T-helper 1 cell (primary cell): ENCODE measurements at places on chromosomes 1 and 21.

DNA sequence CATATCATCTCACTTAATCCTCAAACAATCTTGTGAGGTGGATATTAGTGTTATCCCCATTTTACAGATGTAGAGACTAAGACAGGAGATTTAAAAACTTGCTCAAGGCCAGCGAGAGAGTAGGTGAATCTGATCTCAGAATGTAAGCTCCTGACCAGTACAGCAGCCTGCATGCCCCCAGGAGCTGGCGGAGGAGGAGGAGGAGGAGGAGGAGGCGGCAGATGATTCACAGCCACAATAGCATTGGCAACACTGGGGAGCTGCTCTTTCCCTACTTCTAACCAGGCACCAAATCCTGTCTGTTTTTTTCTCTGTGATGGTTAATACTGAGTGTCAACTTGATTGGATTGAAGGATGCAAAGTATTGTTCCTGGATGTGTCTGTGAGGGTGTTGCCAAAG lies 243.2 kb downstream of the ATG4C start:
- DNase-seq, result no peak

GRCh38 chr1:46130606-46131005 lies 1.8 kb downstream of the PIK3R3 start:
- no peak for DNase-seq

GRCh38 chr1:17723684-17724083 lies 31.4 kb upstream of the ACTL8 start:
- no peak for DNase-seq

GRCh38 chr1:43214501-43215444 lies 42.6 kb downstream of the CFAP57 start:
- DNase-seq, result no peak

- no peak for DNase-seq
Observed at GRCh38 chr21:45359451-45360217, 45.3 kb upstream of the COL18A1 start.

DNA sequence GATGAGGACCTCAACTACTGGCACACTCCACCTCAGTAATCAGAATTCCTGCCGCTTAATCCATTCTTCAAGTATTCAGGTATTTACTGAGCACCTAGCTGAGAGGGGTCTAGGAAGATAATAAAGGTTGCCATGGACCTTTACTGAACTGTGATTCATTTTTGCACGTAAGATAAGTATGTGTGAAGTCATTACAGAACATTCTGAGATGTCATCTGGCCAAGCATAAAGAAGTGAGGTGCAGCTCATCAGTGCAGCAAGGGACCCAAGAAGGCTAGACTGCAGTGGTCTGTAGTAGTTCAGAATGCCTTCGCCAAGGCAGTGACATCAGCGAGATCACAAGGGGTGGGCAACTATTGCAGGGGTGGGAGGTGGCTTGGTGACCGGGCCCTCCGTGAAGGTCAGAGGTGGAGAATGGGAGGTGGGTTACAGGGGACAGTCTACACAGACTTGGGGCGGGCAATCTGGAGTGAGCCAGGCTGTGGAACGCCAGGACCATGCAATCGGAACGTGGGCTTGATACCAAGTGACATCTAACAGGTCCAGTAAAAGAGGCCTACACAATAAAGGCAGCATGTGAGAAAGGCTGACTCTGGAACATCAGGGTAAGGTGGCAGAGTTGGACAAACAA lies 107.4 kb downstream of the SLC45A1 start:
- DNase-seq, result no peak

DNA sequence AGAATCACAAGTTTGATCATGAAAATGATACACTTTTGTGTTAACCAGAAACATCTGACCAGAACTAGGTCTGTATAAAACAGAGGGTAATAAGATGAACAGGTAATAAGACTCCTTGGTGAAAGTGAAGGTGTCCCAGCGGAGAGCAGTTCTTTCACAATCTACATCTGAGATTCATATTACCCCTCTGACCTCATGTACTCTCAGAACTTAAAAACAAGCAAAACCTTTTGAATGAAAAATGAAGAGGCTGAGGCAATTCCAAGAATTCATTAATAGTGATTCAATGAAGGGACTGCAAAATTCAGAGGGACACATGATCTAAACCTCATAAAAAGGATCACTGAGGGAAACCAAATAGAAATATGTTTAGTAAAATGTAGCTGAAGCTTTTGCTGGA lies 10.9 kb upstream of the MPZL1 start:
- DNase-seq, result no peak

DNA sequence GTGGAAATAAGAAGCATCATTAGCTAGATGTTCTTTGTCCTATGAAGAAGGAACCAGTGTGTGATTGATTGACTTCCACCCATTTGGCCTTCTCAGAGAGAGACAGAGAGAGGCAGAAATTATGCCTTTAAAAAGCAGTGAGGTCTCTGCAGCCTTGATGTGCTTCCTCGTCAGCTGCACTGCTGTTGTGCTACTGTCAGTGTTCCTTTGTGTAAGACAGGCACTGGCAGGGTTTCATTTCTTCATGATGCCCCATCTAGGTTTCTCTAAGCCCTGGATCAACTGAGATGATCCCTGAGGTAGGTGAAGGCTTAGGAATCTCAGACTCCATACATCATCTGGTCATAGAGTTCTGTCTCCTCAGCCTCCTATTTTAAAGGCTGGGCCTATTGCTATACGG lies 34.9 kb downstream of the GPR3 start:
- DNase-seq, result no peak

DNA sequence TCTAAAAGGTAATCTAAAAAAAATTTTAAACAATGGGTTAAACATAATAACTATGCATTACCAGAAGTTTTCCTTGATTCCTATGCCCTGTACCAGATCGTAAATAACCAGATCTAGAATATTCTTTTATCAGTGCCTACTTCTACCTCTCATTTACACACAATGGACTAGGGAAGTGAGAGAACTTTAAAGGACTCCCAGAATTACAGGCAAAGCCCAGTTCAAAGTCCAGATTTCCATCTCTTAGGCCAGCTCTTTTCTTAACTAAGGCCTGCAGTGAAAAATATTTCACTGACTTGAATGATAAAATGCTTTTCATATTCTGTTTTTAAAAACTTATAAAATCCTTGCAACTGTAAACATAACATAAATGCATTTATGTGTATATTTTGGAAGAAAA lies 32.6 kb downstream of the ESRRG start:
- no peak for DNase-seq

- no peak for DNase-seq
Observed at GRCh38 chr1:235945775-235946570, 79.3 kb upstream of the LYST start.

DNA sequence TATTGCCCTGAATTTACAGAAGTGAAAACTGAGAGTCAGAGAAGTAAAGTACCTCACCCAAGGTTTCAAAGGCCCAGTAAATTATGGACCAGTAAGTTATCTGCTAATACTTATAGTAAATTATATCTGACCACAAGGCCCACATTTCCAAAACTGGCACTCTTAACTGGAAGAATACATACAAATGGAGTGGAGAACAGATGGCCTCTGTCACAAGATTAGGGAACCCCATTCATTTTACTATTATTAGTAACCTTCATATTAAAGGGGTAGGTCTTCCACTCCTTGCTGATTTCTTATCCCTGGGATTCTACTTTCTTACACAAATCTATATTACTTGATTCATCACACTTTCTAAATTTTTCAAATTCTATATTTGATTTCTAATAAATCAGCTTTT lies 588.8 kb downstream of the NEGR1 start:
- no peak for DNase-seq

DNA sequence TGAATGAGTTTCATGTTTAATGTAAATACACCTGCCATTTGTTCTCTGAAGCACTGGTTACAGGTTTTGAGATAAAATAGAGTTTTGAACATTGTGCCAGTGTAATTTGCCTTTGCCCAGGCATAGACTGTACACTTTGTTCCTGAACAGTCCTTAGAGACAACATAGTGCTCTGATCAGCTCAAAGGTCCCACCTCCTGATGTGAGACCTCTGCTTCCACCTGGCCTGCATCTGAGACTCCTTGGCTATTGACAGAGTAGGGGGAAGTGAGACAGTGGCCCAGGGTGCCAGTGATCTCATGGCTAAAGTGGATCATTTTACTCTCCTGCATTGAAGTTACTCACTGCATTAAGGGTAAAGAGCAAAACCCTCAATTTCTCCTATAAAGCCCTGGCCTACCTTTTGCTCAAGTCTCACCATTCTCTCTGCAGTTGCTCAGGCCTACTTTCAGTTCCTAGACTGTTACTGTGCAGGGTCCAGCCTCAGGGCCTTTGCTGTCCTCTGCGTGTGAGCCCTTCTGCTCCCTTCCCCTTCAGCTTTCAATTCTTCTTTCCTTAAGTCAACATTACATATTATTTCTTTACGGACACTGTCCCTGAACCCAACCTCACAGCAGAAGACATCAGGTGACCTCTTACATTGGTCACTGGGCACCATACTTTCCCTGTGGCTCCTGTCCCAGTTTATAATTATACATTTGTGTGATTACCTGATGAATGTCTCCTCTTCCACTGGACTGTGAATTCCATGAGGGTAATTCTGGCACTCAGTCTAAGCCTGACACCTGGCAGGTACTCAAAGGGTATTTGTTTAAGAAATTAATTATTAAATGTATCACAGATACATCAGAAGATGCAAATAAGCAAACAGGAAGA lies 142.9 kb downstream of the ROR1 start:
- no peak for DNase-seq

- DNase-seq, result no peak
Observed at GRCh38 chr1:4787551-4787950, 133.1 kb downstream of the AJAP1 start.

DNA sequence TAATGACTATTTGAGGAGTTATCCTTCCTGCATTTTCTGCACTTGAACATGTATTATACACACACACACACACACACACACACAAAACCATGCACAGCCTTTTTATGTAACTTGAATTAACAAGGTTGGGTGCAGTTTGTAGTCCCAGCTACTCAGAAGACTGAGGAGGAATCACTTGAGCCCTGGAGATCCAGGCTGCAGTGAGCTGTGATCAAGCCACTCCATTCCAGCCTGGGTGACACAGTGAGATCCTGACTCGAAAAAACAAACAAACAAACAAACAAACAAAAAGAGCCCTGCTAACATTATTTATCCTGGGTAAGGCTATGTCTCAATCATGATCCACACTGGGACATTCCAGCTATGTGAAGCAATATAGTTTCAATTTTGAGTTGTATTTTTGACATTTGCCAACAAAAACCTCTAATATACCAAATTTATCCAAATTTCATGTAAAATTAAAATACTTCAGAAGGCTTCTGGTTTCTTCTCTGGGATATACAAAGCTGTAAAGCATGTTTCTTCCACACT lies 156.8 kb downstream of the NTPCR start:
- no peak for DNase-seq

- no peak for DNase-seq
Observed at GRCh38 chr1:206419783-206420182, 50.5 kb upstream of the IKBKE start.

- no peak for DNase-seq
Observed at GRCh38 chr1:155322571-155322952, 1.9 kb downstream of the RUSC1 start.

DNA sequence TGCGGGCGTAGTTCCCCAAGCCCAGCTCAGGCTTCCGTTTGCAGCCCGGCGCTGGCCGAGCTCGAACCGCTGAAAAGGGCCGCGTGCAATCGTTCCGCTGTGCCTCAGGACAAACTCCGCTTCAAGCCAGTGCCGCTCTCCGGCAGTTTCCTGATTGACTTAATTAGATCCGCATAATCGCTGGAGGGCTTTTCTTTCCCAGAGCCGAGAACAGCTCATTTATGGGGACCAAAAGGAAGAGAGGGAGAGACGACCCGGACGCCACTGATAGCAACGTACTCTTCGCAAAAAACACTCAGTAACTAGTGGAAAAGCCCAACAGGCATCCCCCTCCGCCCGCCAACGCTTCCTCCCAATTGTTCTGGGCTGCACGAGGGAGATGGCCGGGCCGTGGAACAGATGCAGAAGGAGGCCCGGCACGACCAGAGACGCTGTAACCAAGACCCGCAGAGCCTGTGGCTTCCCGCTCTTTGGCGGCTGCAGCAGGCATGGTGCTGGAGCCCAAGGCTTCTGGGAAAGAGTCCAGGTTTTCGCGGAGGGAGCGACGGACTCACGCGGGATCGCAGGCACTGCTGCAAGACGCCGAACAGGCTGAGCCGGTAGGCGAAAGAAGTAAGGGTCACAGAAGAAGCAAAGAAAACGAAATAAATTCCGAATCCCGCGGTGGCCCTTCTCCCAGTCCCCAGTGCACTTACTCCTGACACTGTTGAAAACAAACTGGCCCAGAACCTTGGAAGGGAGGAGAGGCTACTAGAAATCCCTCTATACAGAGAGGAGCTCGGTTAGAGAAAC lies 3.6 kb upstream of the FOXD2 start:
- DNase-seq, result no peak

DNA sequence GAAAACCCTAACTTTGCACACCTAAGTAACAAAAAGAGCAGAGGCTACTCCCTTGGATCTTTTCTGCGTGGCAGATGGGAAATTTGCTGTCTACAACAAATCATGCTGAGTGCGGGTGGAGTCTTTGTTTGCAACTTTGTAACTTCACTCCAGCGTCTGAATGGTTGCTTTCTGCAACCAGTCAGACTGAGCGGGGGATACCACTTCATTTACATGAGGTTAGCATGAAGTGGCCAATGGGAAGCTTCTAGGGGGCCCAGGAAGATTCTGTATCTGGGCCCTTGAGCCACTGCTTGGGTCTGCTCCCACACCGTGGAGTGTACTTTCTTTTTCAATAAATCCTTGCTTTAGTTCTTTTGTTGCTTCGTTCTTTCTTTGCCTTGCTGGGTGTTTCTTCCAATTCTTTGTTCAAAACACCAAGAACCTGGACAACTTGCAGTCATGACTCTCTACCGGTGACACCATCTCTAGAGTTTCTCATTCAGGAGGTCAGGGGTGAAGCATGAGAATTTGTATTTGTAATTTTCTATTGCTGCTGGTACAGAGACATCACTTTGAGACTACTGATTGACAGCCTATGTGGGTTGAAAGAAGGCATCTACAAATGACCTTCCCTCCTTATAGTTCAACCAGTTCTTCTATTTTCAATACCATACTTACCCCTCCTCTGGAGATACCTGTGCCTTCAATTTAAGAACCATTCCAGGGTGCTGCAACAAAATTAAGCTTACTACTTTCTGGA lies 55.8 kb upstream of the RC3H1 start:
- DNase-seq, result no peak

GRCh38 chr1:200247518-200247917 lies 162.3 kb downstream of the ZNF281 start:
- no peak for DNase-seq

GRCh38 chr1:209767706-209768105 lies 11.9 kb downstream of the TRAF3IP3 start:
- no peak for DNase-seq
